ENCODE measurements at places on chromosomes 5 and 9.

DNA sequence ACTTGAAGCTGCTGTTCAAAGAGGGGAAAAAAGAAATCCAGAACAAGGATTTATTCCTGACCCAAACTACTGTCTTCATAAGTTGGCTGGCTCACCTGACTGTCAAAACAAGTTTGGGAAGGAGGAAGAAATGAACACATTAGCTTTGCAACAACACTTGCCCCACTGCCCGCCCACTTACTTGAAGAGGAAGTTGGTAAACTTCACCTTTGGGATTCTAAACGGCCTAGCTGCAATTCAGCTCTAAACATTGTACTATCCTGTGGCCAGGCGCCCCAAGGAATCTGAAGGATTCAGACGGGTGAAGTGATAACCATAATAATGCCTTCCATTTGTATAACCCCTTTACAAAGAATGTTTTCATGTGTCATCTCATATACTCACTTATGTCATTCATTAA, 199.4 kb downstream of the ARRDC3 start:
- DNase-seq, result no peak

GRCh38 chr9:82606492-82607382, 456.2 kb downstream of the RASEF start:
- DNase-seq, result no peak

- no peak for DNase-seq
These were observed 49.0 kb upstream of the CKMT2 start for GRCh38 chr5:81183811-81184748.

- DNase-seq, result no peak
These were observed 150.2 kb downstream of the MACROH2A1 start for GRCh38 chr5:135248801-135249231.

DNA sequence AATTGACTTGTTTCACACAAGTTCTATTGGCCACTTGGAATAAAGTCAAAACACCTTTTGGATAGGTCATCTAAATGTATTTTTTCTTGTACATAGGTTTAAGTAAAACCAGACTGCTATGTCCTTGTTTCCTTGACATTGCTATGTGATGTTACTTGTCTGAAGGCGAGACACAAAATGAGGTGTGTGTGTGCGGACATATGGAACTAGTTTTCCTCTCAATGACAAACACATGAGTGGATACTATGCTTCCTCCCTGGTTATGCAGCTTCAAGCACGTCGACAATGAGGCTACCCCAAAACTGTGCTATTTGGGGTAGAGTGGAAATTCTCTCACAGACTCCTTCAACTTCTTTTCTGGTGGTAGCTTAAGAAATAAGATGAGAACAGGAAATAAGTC, 276.8 kb downstream of the GAS1 start:
- DNase-seq, result no peak

GRCh38 chr5:9156282-9156681, 389.6 kb downstream of the SEMA5A start:
- no peak for DNase-seq

DNA sequence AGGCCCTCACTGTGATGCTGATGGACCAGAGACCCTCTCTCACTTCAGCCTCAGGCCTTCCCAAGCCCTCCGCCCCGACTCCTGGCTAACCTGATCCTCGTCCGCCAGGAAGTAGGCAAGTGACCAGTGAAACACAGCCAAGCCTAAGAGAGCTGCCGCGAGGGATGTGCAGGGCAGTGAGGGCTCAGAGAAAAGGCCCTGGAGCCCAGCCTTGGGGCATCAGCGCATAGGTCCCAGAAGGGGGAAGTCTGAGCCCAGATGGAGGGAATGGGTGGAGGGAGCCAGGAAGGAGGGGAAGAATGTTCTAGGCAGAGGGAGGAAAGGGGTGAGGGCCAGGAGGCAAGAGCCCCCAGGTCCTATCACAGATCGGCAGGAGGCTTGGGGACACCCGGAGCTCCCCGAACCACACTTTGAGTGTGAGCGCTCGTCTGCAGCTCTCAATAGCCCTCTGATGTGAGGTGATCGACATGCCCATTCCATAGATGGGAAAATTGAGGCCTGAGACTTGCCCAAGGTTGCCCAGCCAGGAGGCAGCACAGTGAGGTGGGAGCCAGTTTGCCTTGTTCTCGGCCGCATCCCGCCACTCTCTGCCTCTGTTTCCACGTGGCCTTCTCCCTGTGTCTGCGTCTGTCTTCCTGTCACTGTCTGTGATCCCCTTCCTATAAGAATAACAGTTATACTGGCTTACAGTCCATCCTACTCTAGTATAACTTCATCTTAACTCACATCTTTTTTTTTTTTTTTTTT, 20.2 kb downstream of the PLPP7 start:
- DNase-seq, result no peak

- no peak for DNase-seq
These were observed 188.6 kb downstream of the CYLC2 start for GRCh38 chr9:103183701-103184171.

DNA sequence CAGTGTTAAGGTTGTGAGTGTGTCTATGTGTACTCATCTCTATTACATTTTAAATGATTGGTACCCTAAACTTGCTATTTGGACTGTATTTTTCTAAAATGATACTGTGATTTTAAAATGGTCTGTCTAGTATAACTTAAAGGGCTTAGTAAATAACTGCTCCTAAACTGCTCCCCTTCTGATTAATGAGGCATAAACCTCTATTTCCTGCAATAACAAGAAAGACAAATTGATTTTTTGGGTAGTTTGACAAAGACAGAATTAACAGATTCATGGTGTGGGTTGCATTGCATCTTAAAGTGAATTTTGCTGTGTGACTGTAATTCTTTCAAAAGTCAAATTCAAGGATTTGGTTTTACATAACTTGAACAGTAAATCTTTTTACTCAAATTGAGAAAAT, 8.1 kb upstream of the LRRTM2 start:
- no peak for DNase-seq

GRCh38 chr5:502325-503079, 21.7 kb downstream of the SLC9A3 start:
- no peak for DNase-seq

DNA sequence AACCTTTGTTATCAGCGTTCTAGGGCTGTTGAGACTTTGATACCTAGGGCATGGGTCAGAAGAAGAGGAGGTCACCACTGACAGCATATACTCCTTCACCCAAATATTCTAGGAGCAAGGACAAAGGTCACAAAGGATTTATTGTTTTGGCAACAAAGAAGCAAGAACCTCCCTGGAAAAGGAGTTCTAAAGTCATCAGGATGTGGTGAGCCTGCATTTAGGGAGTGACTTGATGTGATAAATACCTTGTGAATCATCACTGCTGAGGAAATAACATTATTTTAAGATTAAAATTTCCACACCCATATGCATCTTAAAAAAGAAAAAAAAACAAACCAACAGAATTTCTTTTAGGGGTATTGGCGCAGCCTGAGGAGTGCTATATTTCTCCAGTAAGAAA, 13.9 kb downstream of the IFNA1 start:
- no peak for DNase-seq

DNA sequence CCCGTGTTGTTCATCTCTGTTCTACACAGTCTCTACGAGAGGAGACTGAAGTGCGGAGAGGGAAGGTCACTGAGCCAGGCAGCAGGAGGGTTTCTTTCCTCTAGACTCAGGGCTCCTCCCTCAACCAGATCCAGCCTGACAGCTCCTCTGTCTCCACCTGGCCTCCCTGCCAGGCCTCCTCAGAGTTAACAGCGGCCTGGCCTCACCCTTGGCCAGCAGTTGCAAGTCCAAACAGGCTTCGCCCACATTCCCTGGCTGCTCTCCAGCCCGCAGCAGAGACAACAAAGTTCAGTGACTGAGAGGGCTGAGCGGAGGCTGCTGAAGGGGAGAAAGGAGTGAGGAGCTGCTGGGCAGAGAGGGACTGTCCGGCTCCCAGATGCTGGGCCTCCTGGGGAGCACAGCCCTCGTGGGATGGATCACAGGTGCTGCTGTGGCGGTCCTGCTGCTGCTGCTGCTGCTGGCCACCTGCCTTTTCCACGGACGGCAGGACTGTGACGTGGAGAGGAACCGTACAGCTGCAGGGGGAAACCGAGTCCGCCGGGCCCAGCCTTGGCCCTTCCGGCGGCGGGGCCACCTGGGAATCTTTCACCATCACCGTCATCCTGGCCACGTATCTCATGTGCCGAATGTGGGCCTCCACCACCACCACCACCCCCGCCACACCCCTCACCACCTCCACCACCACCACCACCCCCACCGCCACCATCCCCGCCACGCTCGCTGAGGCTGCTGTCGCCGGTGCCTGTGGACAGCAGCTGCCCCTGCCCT, at the start of gene HRCT1:
Gene HRCT1, plus strand, starts transcription at position 291 of the 768 bp plus-strand sequence. Its CDS starts 86 bp downstream, at position 377.
- DNase-seq, result no peak

- no peak for DNase-seq
These were observed 18.5 kb downstream of the IFNA5 start for GRCh38 chr9:21286659-21287058.

- DNase-seq, result no peak
These were observed 87.8 kb downstream of the RXRA start for GRCh38 chr9:134413890-134414623.

- no peak for DNase-seq
These were observed 10.5 kb downstream of the GLRX start for GRCh38 chr5:95812074-95812471.

GRCh38 chr9:90698871-90699440, 56.3 kb upstream of the DIRAS2 start:
- no peak for DNase-seq

- DNase-seq, result no peak
These were observed 30.6 kb downstream of the TTC39B start for GRCh38 chr9:15276328-15276938.

DNA sequence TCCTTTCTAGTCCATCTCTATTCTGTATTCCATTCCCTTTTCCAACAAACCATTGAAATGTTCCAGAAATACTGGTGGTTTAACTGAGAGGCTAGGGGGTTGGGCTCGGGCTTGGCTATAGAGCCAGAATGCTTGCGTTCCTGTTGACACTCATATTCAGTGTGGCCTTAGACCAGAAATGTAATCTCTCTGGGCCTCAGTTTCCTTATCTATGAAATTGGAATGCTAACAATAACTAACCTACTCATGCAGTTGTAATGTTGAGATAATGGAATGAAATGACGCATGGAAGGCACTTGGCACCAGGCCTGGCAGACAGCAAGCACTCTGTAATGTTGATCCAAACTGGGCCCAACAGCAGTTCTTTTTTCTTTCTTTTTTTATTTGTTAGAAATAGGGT, 26.8 kb downstream of the JADE2 start:
- DNase-seq, result no peak
